Type B pancreatic cell (in vitro differentiated cells): ENCODE measurements at places on chromosomes 6 and 20.

GRCh38 chr6:128259029-128259724 lies 261.2 kb downstream of the PTPRK start:
- DNase-seq, result no peak
- H3K36me3 ChIP-seq, result peaks cover 12% of the 10 kb centered on the region
- H3K27ac ChIP-seq, result no peak overlapping the region

GRCh38 chr6:1327630-1328029 lies 15.7 kb downstream of the FOXQ1 start:
- peaks cover 21% of the 10 kb centered on the region for H3K27me3 ChIP-seq
- H3K4me3 ChIP-seq, result no peak overlapping the region
- no peaks in the 10 kb centered on the region for H3K36me3 ChIP-seq
- H3K4me1 ChIP-seq, result peaks cover under 1% of the 10 kb centered on the region
- no peak overlapping the region for H3K27ac ChIP-seq
- no peak for DNase-seq

- H3K4me1 ChIP-seq, result no peaks in the 10 kb centered on the region
- no peaks in the 10 kb centered on the region for H3K27me3 ChIP-seq
- peaks cover 22% of the 10 kb centered on the region for H3K36me3 ChIP-seq
- DNase-seq, result no peak
- H3K27ac ChIP-seq, result no peak overlapping the region
Measured at GRCh38 chr6:166446146-166446545, 63.4 kb upstream of the MPC1 start.

GRCh38 chr20:63006540-63007359 lies at the start of gene BHLHE23:
Gene BHLHE23, minus strand, starts transcription at chr20:63006964. Its CDS starts 190 bp downstream, at chr20:63006774.
- no peak within 1 kb of the TSS for H3K27ac ChIP-seq
- no peak within 1 kb of the TSS for H3K4me3 ChIP-seq
- no peak for DNase-seq
- H3K27me3 ChIP-seq, result peaks cover 76% of the 10 kb centered on the region

- H3K27me3 ChIP-seq, result no peaks in the 10 kb centered on the region
- DNase-seq, result no peak
- H3K4me3 ChIP-seq, result no peak overlapping the region
- peaks cover 3% of the 10 kb centered on the region for H3K4me1 ChIP-seq
Measured at GRCh38 chr6:136846046-136846445, 23.7 kb downstream of the PEX7 start.

DNA sequence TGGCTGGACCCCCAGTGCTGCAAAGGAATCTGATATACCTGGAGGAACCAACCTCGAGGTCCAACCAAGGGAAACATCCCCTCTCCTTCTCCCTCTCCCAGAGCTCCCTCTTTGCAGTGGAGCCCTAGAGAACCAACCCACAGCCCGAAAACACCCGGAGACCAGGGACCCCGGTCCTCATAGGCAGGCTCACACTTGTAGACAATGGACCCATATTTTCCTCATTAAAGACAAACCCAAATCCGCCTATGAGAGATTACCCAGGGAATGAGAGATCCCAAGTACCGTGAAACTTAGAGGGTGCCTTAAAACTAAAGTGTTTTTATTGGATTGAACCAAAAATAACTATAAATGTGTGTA lies 9.6 kb upstream of the FOXF2 start:
- H3K4me3 ChIP-seq, result peak overlapping the region; percentile 15
- H3K27ac ChIP-seq, result no peak overlapping the region
- H3K36me3 ChIP-seq, result no peaks in the 10 kb centered on the region
- peaks cover 85% of the 10 kb centered on the region for H3K27me3 ChIP-seq

DNA sequence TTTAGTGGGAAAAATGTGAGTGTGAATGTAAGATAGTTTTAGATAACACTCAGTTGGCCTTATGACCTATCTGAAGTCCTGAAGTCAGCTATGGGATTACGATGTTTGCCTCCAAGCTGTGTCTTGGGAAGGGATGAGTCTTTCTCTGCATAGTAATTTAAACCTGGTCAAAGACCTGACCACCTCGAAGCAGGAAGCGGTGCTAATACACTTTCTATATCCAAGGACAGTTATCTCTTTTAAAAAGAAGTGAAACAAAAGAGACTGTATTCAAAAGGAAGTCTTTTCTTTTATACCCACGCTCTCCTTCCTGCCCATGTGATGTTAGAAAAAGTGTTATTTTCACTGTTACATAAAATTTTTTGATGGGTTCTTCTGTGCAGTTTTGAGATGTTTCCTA lies 94.9 kb downstream of the JARID2 start:
- no peaks in the 10 kb centered on the region for H3K27me3 ChIP-seq
- no peak overlapping the region for H3K27ac ChIP-seq
- no peak overlapping the region for H3K4me3 ChIP-seq

- no peak for DNase-seq
- peaks cover 16% of the 10 kb centered on the region for H3K4me1 ChIP-seq
- H3K27ac ChIP-seq, result no peak overlapping the region
Measured at GRCh38 chr6:72622094-72622940, 453 bp downstream of the KCNQ5 start.

- peak overlapping the region; percentile 80 for H3K4me3 ChIP-seq
- DNase-seq, result no peak
- H3K27me3 ChIP-seq, result peaks cover 70% of the 10 kb centered on the region
- H3K27ac ChIP-seq, result peak overlapping the region; percentile 27
Measured at GRCh38 chr6:106512968-106513574, 116.2 kb downstream of the RTN4IP1 start.

DNA sequence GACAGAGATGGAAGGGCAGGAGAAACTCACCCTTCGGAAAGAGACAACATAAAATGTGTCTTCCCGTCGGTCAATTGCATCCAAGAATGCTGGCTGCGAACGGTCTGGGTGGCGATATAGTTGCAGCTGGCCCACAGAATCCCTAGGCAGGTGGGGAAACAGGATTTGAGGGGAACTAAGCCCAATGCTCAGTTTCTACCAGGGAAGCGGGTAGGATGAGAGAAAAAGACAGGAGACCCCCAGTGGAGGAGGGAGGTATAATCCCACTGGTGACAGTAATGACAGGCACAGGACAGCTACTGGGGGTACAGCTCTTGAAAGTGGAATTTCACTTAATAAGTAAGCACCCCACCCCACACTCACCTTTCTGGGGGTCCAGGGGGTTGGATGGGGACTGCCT lies 7.5 kb upstream of the TNXB start:
- peak overlapping the region; percentile 39 for H3K27ac ChIP-seq
- H3K4me3 ChIP-seq, result no peak overlapping the region
- H3K36me3 ChIP-seq, result peaks cover 23% of the 10 kb centered on the region
- DNase-seq, result no peak
- H3K27me3 ChIP-seq, result no peaks in the 10 kb centered on the region
- peaks cover 31% of the 10 kb centered on the region for H3K4me1 ChIP-seq

- no peaks in the 10 kb centered on the region for H3K36me3 ChIP-seq
- peaks cover 2% of the 10 kb centered on the region for H3K27me3 ChIP-seq
- H3K27ac ChIP-seq, result no peak overlapping the region
Measured at GRCh38 chr6:164108092-164108491, 693.6 kb downstream of the QKI start.

- H3K36me3 ChIP-seq, result no peaks in the 10 kb centered on the region
- H3K27ac ChIP-seq, result no peak overlapping the region
- H3K27me3 ChIP-seq, result no peaks in the 10 kb centered on the region
- H3K4me1 ChIP-seq, result no peaks in the 10 kb centered on the region
- H3K4me3 ChIP-seq, result no peak overlapping the region
Measured at GRCh38 chr20:50491168-50491567, 19.0 kb upstream of the PTPN1 start.

- no peaks in the 10 kb centered on the region for H3K36me3 ChIP-seq
- H3K27ac ChIP-seq, result peak overlapping the region; percentile 30
- no peaks in the 10 kb centered on the region for H3K27me3 ChIP-seq
Measured at GRCh38 chr20:39778431-39778830, 816.3 kb downstream of the DHX35 start.

DNA sequence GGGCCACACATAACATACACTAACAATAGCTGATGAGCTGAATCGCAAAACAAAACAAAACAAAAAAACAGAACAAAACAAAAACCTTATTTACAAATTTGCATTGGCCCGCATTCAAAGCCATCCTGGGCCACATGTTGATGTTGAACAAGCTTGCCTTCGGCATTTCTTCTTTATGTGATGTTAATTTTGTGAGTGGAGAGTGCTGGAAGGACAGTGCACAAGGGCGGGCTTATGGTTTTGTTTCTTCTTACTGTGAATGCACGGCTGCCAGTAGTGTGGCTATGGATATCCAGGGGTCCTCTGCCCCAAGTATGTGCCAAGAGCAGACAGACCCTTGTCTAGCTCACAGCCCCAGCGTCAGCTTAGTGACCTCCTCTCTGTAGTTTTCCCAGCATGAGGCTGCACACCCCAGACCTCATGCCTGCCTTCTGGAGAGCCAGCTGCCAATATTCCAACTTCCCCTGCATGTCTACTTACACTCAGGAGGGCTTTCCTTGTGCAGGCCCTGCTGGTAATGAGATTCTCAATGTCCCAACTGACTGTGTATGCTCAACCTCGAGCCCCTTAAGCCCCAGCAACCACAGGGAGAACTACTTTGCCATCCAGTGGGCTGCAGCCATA lies 24.9 kb downstream of the ZNF292 start:
- no peak overlapping the region for H3K27ac ChIP-seq
- no peaks in the 10 kb centered on the region for H3K27me3 ChIP-seq
- no peak overlapping the region for H3K4me3 ChIP-seq
- no peak for DNase-seq

- H3K27ac ChIP-seq, result no peak overlapping the region
- no peaks in the 10 kb centered on the region for H3K36me3 ChIP-seq
- no peak overlapping the region for H3K4me3 ChIP-seq
- H3K27me3 ChIP-seq, result peaks cover 92% of the 10 kb centered on the region
- H3K4me1 ChIP-seq, result no peaks in the 10 kb centered on the region
Measured at GRCh38 chr6:30169658-30170614, 6.6 kb downstream of the TRIM15 start.
